ENCODE measurements at places on chromosomes 2 and 18. TPM values are rescaled to one million over a fixed set of nuclear protein-coding genes. Genes with fewer than 3 reads are reported as not detected.

Gene SLC9A4
- not detected for total RNA-seq

Gene CRYGD
- total RNA-seq = not detected

Gene UGT1A4
- not detected for total RNA-seq

Gene MROH2A
- total RNA-seq = not detected

Gene NEURL3
- not detected for total RNA-seq

Gene HJURP
- 9.4 TPM for total RNA-seq

Data from smooth muscle cell of the umbilical artery (primary cell).